ENCODE measurements at places on chromosomes 3 and 15. TPM values are rescaled to one million over a fixed set of nuclear protein-coding genes. Genes with fewer than 3 reads are reported as not detected.

GRCh38 chr3:114194750-114195149 lies 15.9 kb upstream of the DRD3 start:
- no peak overlapping the region for H3K27ac ChIP-seq
- no peaks in the 10 kb centered on the region for H3K4me1 ChIP-seq
- H3K27me3 ChIP-seq, result no peaks in the 10 kb centered on the region
- DNase-seq, result no peak

GRCh38 chr3:190036631-190037030 lies 84.1 kb downstream of the P3H2 start:
- no peak overlapping the region for H3K4me3 ChIP-seq
- DNase-seq, result no peak
- no peaks in the 10 kb centered on the region for H3K4me1 ChIP-seq
- H3K27me3 ChIP-seq, result no peaks in the 10 kb centered on the region

GRCh38 chr3:169454823-169455222 lies 208.7 kb downstream of the MECOM start:
- no peak for DNase-seq
- H3K4me3 ChIP-seq, result no peak overlapping the region
- H3K27ac ChIP-seq, result no peak overlapping the region
- H3K27me3 ChIP-seq, result no peaks in the 10 kb centered on the region
- peaks cover 4% of the 10 kb centered on the region for H3K4me1 ChIP-seq

STRIT1 gene
- 2.2 TPM for polyA plus RNA-seq

HERC2 gene
- polyA plus RNA-seq, result 24.2 TPM

Measured in small intestine (tissue), 16 donors.